ENCODE measurements at places on chromosomes 5 and 9.
A peak's percentile ranks its signal among the peaks of the same experiment; 100 is the strongest.

DNA sequence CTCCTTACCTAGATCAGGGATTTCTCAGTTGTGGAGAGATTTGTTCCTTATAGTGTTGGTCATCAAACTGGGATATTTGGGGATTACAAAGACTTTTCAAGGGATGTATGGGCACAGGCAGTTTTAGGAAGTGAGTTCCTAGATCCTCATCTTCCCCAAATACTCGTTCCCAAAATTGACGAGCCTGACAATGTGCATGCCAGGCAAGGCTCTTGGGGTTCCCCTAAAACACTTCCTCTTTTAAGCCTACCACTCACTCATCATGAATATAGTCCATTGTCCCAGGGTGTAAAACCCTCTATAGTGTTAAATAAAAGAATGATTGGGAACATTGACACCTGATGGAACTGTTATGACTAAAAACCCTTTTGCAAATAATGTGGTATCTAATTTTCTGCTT lies 26.4 kb downstream of the PDCD1LG2 start:
- no peak for DNase-seq

- DNase-seq: no peak
Measured at GRCh38 chr9:121322737-121323448, 47.2 kb downstream of the STOM start.

- no peak for DNase-seq
Measured at GRCh38 chr5:2166979-2167377, 284.3 kb upstream of the IRX4 start.

DNA sequence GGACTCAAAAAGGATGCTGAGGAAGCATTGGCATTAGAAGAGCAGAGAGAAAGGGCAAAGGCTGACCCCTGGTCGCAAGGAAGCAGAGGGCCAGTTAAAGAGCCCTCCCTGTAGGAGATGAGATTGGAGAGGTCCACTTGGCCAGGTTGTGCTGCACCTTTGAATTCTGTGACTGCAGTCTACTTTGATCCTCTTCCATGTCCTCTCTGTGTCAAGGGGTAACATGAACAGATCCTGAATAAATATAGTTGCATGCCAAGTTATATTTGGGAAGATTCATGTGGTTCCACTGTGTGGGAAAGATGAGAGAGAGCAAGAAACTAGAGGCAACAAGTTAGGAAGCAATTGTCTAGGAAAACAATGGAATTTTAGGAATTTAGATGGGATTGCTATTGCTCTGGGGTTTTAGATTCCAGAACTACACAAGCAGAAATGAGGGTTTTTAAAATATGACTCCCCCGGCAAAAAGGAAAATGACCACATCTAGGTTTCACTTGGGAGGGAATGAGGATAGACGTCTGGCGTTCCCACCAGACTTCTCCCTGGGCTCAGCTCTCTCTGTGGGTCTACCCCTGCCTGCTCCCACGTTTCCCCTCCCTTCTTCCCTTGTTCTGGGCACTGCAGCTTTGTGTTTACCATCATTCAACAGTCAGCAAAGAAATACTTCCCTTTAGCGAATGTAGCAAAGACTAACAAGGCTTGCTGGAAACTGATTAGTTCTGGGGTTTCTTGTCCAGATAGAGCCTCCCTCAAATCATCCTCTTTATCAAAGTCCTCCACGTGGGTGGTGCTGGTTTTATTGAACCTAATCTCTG lies 63.6 kb downstream of the SNX18 start:
- peak; percentile 22 for DNase-seq

GRCh38 chr5:142122121-142122520 lies 13.5 kb downstream of the NDFIP1 start:
- DNase-seq: no peak

DNA sequence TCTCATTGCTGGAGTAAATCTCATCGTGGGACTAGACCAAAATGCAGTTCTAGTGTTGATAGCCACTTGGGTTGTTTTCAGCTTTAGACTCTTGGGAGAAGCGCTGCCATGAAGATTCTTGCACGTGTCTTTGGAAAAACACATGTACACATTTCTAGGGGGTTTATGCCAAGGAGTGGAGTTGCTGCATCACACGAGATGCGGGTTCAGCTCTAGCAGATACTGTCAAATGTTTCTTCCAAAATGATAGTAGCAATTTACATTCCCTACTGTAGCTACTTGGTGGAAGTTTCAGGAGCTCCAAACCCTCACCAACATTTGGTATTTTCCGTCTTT lies 52.3 kb upstream of the CPLX2 start:
- no peak for DNase-seq

GRCh38 chr9:122050167-122050566 lies 42.9 kb downstream of the TTLL11 start:
- no peak for DNase-seq

DNA sequence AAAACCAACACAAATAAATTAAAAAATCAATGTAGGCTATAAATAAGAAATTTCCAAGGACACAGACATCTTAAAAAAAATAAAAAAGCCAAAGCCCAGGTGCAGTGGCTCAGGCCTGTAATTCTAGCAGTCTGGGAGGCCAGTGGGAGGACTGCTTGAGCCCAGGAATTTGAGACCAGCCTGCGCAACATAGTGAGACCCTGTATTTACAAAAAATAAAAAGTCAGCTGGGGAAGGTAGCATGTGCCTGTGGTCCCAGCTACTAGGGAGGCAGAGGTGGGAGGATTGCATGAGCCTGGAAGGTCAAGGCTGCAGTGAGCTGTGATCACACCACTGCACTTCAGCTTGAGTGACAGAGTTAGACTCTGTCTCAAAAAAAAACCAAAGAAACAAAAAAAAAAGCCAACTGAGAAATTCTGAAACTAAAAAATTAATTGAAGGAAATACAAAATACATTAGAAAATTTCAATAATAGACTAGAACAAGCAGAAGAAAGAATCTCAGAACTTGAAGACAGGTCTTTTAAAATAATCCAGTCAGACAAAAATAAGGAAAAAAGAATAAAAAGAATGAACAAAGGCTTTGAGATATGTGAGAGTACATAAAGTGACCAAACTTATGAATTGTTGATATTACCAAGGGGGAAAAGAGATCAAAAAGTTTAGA lies 149.5 kb upstream of the PANK3 start:
- no peak for DNase-seq

DNA sequence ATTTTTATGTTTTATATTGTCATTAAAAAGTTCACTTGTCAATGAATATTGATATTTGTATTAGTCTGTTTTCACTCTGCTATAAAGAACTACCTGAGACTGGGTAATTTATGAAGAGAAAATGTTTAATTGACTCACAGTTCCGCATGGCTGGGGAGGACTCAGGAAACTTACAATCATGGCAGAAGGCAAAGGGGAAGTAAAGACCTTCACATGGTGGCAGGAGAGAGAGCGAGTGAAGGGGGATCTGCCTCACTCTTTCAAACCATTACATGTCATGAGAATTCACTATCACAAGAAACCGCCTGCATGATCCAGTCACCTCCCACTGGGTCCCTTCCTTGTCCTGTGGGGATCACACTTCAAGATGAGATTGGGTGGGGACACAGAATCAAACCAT lies 27.4 kb downstream of the SRD5A1 start:
- no peak for DNase-seq

DNA sequence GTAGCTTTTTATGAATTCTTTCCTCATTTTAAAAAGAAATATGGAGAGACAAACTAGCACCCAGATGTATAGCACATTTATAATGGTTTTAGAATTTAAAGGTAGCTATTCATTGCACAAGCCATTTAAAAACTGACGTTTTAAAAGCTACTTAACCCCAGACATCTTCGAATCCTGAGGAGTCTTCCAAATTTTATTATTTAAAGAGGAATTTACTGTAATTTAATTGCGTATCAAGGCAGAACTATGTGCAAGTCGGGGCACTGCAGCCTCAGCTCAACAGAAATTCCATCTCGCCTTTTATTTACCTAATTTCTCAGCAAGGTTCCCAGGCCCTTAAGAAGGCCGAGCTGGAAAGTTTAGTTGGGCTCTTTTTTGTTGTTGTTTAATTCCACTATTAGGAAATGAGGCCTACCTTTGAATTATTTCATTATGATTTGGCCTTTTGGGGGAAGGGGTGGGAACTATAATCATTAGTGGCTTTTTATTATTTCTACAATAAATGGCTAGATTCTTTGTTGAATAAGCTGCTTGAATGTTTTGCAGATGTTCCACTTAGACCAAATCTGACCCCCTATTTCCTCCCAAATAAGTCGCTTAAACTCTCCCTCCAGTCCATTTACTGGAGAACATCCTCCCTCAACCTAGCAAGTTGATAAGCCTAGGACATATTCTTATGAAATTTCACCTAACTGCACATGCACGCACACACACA lies 20.2 kb downstream of the NR2F1 start:
- no peak for DNase-seq

DNA sequence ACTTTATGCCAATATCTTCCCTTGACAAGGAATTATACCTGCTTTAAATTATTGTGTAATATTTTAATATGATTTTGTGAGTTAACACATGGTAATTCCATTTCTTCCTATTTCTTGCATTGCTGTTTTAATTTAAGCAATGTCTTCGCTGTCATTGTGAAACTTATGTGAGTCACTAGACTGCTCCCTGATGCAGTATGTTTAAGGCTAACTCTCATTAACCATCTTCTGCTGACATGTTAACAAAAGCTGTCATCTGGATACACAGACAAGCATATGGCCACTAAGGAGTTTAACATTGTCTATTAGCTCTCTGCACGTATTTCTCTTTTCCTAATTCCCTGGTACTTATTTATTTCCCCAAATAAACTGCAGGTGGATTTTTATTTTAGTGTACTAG lies 980.8 kb upstream of the CTNND2 start:
- no peak for DNase-seq

- DNase-seq: no peak
Measured at GRCh38 chr5:140042393-140042642, 781 bp downstream of the NRG2 start.

GRCh38 chr5:8135742-8136141 lies 266.8 kb downstream of the MTRR start:
- DNase-seq: no peak

- DNase-seq: no peak
Measured at GRCh38 chr5:53552561-53552960, 7.9 kb upstream of the NDUFS4 start.

DNA sequence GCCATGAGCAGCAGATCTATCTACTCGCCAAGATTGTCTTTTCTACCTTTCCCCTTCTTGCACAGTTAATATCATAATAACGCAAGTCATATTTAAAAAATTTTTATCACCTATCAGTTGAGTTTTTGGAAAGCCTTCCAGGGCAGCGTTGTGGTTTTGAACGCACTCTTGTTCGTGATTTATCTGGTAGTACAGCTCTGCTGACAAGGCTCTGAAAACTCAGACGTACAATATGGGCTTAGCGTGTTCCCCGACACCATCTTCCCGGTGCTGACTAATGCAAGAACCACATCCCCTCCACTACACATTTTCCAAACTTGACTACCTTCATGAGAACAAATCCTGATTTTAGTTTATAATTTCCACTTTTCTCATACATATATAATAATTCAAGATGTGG lies 1.6 kb upstream of the NFIL3 start:
- no peak for DNase-seq

GRCh38 chr9:95338243-95338642 lies 20.7 kb upstream of the FANCC start:
- no peak for DNase-seq

- peak; percentile 85 for DNase-seq
Measured at GRCh38 chr5:64333886-64334285, 168.2 kb downstream of the RNF180 start.

GRCh38 chr5:147398860-147399259 lies 111.0 kb downstream of the DPYSL3 start:
- DNase-seq: no peak

- DNase-seq: peak; percentile 90
Measured at GRCh38 chr5:72166070-72166979, 59.0 kb downstream of the MAP1B start.

DNA sequence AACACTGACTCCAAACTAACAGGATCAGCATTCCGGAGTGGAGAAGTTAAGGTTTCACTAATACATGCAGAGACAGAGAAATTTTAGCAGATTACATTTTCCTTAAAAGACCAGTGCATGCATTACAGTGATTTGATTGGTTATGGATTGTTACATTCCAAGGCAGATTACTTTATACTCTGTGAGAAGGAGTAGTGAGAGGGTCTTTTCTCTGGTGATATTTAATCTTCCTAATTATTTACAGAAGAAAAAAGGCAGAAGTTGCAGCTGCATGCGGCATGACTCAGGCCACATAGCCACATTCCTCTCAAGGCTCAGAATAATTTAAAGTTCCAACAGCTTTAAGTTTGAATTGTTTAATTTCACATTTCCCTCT lies 53.0 kb upstream of the PDZD2 start:
- DNase-seq: peak; percentile 6

DNA sequence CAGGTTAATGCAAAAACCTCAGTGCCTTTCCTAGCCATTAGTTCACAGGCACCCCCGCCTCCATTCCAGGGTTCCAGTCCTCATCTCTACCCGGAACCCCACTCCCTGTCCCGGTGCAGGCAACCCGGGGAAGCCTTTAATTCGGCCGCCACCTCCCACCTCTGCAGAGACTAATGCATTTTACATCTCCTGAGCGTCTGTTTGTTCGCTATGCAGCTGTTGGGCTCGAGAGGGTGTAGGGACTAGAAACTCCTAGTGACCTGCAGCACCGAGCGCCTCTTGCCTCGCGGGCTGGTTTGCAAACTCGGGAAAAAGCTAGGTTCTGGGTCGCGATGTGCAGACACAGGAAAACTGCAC lies 3.6 kb downstream of the GDNF start:
- no peak for DNase-seq

- DNase-seq: no peak
Measured at GRCh38 chr5:90488791-90489190, 14.1 kb downstream of the POLR3G start.

DNA sequence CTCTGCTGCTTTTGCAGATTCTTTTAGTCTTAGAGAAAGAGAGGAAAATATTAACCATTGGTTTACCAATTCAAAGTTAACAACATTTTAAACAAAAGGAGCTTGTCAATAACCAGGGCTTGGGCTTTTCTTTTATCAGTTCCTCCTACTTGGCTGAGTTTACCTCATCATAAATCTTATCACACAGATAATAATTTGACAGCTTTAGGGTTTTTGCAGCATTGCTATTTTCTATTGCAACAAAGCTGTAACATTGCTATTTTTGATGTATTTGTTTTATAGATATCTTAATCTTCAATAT lies 9.8 kb upstream of the ABL1 start:
- peak; percentile 68 for DNase-seq

DNA sequence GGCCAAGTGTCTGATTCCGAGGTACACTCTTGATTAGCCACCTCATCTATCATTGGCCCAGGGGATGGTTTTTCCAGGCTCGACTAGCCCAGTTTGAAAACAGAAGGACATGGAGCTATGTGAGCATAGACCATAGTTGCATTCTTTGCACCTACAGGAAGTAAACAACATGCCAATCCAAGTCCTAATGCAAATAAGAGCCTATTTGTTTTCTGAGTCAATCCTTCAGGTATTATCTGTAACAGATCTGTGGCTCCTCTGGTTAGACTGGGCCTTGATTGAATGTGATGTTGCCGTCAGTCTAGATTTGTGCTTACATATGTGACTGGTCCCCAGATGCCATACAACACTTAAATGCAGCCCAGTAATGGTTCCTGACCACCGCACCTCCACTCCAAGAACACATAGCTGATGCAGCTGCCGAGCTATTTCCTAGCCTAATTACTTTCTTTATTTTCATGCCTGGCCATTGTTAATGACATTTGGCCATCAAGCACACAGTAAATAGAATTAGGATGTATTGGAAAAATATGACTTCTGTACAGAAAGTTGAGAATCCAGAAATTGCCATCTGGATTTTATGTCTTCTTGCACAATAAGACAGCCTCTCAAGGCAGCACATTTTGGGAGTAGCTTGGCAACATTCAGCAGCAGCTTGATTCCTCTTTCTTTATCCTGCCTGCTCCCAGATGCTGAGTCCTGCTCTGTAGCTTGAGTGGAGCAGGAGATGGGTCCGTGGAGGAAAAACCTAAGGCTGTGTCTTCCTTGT lies 29.5 kb upstream of the ARHGAP26 start:
- peak; percentile 21 for DNase-seq
